Activated T-cell treated with anti-CD3 and anti-CD28 coated beads, Interleukin-2, amount 50 U/mL, for 48 hours (primary cell): ENCODE measurements at places on chromosomes 13 and 19.

- DNase-seq: no peak
Measured at GRCh38 chr13:42849200-42849599, 67.8 kb downstream of the FAM216B start.

- no peak for DNase-seq
Measured at GRCh38 chr13:60370343-60370742, 26.7 kb upstream of the TDRD3 start.

GRCh38 chr13:75481176-75482069, 546 bp downstream of the TBC1D4 start:
- peak; percentile 67 for DNase-seq

DNA sequence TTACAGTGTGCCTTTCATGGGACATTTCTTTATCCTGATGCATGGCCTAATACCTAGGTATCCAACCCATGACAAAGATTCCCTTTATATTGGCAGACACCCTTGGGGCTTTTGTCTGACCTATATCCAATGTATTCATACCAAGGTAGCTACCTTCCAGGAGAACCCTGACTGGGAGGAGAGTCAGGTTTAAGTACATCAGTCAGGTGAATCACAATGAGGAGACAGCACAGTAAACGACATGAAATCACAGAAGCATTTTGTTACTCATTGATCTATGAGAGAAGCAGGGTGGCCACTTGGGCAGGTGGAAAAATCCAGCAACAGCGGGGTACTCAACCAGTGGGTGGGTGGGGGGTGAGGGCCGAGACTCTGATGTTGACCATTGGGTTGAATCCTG, 527.4 kb upstream of the ATXN8OS start:
- DNase-seq: no peak

GRCh38 chr19:9865732-9866501, 30.8 kb downstream of the PIN1 start:
- no peak for DNase-seq

GRCh38 chr13:53188120-53188519, 159.5 kb downstream of the OLFM4 start:
- no peak for DNase-seq

GRCh38 chr13:76454991-76455390, 431.2 kb downstream of the KCTD12 start:
- no peak for DNase-seq

GRCh38 chr19:53906211-53907192, 2.6 kb upstream of the CACNG7 start:
- peak; percentile 83 for DNase-seq

GRCh38 chr13:75416327-75417011, 65.5 kb downstream of the TBC1D4 start:
- no peak for DNase-seq

- no peak for DNase-seq
Measured at GRCh38 chr13:70088926-70089325, 18.7 kb upstream of the ATXN8OS start.

DNA sequence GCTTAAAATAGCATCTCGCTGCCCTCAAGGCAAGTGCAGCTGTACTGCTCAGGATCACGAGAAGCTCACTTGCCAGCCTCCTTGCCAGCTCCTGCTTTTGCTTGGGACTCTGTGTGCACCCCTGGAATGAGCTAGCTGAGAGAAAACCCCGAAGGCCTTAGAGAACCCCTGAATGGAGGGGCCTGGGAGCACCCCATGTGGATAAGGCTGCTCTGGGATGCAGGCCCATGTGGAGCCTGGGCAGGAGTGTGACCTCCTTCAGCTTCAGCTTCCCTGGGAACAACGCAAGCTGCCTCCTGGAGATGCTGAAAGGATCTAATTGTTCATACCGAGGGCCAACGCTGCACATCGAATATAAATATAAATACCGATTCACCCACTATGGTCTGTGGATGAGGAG, 109.2 kb downstream of the HSPH1 start:
- DNase-seq: no peak

GRCh38 chr13:71540098-71540497, 326.9 kb downstream of the DACH1 start:
- no peak for DNase-seq

- DNase-seq: no peak
Measured at GRCh38 chr13:45545686-45546409, 69.7 kb downstream of the ERICH6B start.

- DNase-seq: peak; percentile 30
Measured at GRCh38 chr19:53538378-53539109, 599 bp downstream of the ZNF331 start.

- no peak for DNase-seq
Measured at GRCh38 chr13:97935071-97935470, 18.4 kb upstream of the IPO5 start.

- DNase-seq: no peak
Measured at GRCh38 chr13:27161980-27162379, 9.6 kb downstream of the USP12 start.

GRCh38 chr13:101755228-101755887, 302.9 kb downstream of the ITGBL1 start:
- no peak for DNase-seq

GRCh38 chr19:11064831-11065303, 24.4 kb upstream of the LDLR start:
- no peak for DNase-seq

- DNase-seq: no peak
Measured at GRCh38 chr19:55553217-55554182, 8.2 kb upstream of the SBK3 start.

GRCh38 chr13:21240586-21240985, 64.1 kb downstream of the MRPL57 start:
- DNase-seq: no peak

DNA sequence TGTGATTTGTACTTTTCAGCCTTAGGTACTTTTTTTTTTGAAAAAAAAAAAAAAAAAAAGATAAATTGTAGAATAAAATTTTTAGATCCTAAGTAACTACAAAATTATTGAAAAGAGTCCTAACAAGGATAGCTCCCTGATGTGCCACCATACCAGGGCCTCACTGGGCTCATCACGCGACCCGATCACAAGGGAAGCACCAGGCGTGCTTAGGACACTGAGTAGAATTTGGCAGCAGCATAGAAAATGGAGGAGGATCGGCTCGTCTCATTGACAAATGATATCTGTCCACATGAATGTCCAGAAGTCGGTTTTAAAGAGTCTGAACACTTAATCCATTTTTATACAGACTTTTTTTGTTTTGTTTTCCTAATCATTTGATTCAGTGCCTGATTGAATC, 179.0 kb downstream of the STK24 start:
- no peak for DNase-seq

- no peak for DNase-seq
Measured at GRCh38 chr19:1675633-1676350, 23.4 kb upstream of the TCF3 start.

GRCh38 chr19:44894052-44894400, 3.0 kb downstream of the TOMM40 start:
- DNase-seq: no peak

DNA sequence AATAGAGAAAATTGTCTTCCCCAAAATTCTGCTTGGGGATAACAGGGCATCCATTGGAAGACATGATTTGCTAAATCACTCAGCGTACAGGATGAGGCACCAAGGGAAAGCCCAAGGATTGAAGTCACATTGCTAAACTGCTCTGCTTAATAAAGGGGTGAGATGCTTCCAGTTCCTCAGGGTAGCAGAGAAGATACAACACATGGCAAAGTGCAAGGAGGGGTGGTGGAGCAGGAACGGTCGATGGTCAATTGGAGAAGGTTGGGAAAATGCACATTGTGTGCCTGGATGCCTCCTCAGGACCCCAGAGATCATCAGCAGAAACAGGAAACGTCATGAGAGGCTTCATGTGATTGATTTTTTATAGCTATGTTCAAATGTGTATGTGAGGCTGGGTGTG, 116.3 kb upstream of the SOX1 start:
- DNase-seq: no peak

- DNase-seq: no peak
Measured at GRCh38 chr19:6769006-6769619, 1.9 kb upstream of the SH2D3A start.

DNA sequence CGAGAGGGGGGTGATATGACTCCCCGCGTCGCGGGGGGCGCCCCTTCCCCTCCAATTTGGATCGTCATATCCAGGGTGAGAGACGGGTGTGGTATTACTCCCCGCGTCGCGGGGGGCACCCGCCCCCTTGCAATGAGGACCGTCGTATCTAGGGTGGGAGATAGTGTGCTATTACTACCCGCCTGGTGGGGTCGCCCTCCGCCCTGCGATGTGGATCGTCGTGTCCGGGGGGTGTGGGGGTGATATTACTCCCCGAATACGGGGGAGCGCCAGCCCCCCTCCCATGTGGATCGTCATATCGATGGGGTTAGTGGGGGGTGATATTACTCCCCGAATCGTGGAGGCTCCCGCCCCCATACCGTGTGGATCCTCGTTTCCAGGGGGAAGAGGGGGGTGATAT, 29.2 kb upstream of the RGCC start:
- peak; percentile 60 for DNase-seq

- no peak for DNase-seq
Measured at GRCh38 chr19:51689751-51690453, 3.2 kb upstream of the SPACA6 start.

DNA sequence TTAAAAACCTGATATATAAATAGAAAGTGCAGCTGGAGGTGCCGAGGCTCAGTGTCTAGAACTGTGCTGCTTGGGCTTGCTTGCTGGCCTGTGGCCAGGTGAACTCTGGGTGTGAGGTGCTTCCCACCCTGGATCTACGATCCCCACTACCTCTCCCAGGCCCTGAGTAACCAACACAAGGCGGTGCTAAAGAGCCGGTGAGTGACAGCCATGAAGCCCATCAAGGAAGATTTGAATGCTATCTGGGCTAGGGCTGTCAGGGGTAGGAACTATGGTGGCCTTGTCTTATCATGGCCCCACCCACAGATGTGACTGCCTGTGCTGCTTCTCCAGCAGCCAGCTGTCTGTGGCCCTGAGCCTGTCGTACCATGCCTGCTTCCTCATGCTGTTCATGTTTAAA, 25.6 kb upstream of the ZNF91 start:
- DNase-seq: no peak

- DNase-seq: no peak
Measured at GRCh38 chr19:10640361-10640760, 13.8 kb upstream of the ILF3 start.

DNA sequence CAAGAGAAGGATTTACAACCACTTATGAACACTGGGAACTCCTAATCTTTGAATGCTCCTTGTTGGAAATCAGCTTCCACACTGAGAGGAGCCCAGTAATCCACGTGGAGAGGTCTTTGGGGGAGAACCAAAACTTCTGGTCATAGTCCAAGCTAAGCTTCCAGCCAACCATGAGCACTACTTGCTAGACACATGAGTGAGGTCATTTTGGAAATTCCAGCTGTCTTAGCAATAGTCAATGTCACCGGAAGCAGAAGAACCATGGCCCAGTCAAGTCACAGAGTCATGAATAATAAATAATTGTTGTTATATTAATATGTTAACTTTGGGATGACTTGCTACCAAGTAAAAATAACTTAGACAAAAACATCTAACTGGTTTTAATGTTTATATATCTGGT, 324.9 kb upstream of the SGCG start:
- DNase-seq: no peak

DNA sequence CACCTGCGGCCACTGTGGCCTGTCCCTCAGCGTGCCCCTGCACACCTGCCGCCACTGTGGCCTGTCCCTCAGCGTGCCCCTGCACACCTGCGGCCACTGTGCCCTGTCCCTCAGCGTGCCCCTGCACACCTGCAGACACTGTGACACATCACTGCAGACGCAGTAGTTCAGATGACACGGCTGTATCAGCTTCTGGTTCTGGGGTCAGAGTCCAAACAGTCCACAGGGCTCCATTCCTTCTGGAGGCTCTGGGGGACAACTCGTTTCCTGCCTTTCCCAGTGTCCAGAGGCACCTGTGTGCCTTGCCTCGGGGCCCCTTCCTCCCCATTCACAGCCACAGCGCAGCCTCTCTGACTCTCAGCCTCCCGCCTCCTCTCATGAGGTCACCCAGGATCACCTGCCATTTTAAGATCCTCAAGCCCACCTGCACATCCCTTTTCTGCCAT, 5.5 kb downstream of the SF3A2 start:
- DNase-seq: peak; percentile 16

DNA sequence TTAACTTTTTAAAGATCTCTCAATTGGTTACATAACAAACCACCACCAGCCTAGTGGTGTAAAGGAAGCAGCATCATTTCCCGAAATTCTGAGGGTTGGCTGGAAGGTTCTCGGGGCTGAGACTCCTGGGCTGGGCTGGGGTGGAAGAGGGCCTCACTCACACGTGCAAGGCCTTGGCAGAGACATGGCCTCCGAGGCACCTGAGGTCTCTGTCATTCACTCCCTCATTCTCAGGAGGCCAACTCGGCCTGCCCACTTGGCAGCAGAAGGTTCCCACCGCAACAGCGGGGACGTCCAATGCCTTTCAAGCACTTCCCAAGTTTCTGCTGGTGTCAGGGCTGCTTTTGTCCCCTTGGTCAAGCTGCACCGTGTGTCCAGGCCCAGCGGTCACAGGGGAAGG, 18.6 kb upstream of the RASA3 start:
- DNase-seq: no peak

- DNase-seq: no peak
Measured at GRCh38 chr13:99305158-99305557, 2.0 kb downstream of the GPR183 start.

GRCh38 chr19:9296336-9296735, 13.3 kb downstream of the ZNF699 start:
- DNase-seq: no peak

DNA sequence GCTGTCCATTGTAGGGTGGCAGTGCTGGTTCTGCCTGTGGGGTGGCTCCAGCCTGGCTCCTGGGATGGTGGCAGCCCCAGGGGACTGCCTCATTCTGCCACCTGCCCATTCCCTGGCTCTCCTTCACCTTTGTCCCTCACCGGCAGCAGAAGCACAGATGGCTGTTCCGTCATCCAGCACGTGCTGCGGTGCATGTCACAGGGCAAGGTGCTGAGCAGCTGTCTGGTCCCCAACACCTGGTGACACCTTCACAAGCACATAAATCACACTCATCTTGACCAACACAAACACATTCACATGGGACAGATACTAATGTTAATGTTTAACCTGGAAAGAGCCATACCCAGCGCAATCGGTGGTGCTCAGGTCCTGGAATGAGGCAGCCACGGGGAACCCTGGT, 126.8 kb downstream of the UQCRFS1 start:
- no peak for DNase-seq

DNA sequence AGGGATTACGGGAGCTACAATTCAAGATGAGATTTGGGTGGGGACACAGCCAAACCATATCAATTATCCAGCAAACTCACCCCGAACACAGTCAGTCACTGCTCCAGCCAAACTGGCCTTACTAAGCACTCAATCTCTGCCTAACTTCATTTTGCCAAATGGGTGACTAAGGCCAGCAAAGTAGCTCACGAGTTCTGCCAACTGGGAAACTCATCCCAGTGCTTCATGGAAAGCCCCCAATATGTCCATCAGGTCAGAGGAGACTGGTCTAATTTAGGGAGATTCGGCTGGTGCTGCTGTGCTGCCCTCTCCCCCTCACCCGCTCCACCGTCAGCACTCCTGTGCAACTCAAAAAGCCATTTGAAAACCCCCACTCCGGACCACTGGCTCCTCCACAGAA, 324.0 kb downstream of the FOXO1 start:
- DNase-seq: no peak
